ENCODE measurements at places on chromosomes 7 and 10. TPM values are rescaled to one million over a fixed set of nuclear protein-coding genes. Genes with fewer than 3 reads are reported as not detected.

The SEMA3A gene
- 0.27 TPM for polyA plus RNA-seq

The PRSS37 gene
- 2.6 TPM for polyA plus RNA-seq

DNA sequence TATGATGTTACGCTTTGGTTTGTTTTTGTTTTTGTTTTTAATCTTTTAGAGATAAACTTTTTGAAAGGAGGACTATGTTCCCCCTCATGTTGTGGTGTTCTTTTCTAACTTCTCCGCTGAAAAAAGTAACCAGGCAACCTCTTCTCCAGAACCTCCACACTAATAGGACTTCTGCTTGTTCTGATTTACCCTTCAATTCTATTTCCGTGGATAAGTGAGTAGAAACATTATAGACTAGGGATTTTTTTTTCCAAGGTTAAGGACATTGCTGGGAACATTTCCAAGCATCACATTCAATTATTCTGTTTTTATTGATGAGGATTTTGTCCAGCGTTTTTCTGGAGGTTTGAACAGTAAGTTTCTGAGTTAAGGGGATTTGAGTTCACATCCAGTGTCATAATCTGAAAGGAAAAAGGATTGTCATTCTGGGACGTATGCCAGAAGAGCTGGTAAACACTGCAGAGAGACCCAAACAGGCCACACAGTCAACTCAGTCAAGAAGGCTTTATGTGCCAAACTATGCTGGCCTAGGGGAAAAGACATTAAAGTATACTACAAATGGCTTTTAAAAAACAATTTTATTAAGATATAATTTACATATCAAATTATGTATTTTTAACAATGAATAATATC, 28.3 kb upstream of the RALA start:
- H3K27me3 ChIP-seq = no peaks in the 10 kb centered on the region
- H3K36me3 ChIP-seq = no peaks in the 10 kb centered on the region
- no peak overlapping the region for H3K4me3 ChIP-seq
- H3K4me1 ChIP-seq = no peaks in the 10 kb centered on the region
- no peak overlapping the region for H3K27ac ChIP-seq

The SEC23IP gene
- polyA plus RNA-seq = 14.1 TPM
